ENCODE measurements at places on chromosomes 5 and 9.

GRCh38 chr9:86176468-86176867, 77.1 kb upstream of the GOLM1 start:
- DNase-seq, result no peak

DNA sequence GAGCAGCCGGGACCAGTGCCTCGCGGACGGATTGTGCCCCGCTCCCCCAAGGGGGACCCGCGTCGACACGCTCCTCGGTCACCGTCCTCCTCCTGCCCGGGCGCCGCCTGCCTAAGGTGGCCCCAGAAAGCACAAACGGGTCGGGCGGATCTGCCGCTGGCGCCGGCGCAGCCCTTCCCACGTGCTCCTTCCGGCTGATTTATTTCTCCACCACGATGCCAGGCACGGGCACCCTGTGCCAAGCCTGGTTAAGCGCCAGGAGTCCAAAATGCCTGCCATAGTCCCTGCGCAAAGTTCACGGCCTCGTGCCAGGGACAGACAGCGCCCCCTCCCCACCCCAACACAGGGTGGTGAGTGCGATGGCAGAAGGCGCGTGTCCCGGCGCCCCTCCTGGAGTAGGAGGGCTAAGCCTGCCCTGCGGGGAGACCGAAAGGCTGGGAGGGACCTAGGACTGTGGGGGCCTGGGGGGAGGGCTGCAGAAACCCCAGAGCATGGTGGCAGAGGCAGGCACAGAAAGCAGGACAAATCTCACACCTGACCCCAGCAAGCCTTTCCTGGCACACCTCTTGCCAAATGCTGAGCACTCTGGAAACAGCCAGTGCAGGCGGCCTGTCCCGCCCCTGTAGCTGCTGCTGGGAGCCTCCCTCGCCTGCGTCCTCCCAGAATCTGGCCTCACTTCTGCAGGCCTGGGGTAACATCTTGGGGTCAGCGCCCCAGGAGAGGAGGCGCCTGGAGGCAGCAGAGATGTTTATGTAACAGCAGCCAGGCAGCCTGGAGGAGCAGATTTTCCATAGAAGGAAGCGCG, 1.1 kb upstream of the NOTCH1 start:
- DNase-seq, result peak; percentile 81

- DNase-seq, result no peak
Measured at GRCh38 chr5:173598686-173599085, 17.8 kb downstream of the BOD1 start.

- DNase-seq, result no peak
Measured at GRCh38 chr5:84729326-84729725, 344.6 kb upstream of the EDIL3 start.

DNA sequence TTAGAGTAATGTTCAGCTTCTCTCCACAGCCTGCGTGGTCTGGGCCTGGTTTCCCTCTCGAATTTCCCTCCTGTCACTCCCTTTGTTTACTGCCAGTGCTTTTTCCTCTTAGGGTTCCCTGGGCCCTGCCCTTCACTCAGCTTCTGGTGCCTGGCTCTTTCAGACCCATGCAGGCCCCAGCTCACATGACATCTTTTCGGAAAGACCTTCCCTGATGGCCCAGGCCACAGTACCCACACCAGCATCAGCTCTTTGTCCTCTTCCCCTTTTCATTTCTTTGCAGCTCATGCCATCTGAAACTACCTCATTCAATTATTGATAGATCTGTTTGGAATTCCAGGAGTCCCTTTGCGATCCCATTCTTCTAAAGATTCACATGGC, 68.1 kb upstream of the ABL1 start:
- no peak for DNase-seq

DNA sequence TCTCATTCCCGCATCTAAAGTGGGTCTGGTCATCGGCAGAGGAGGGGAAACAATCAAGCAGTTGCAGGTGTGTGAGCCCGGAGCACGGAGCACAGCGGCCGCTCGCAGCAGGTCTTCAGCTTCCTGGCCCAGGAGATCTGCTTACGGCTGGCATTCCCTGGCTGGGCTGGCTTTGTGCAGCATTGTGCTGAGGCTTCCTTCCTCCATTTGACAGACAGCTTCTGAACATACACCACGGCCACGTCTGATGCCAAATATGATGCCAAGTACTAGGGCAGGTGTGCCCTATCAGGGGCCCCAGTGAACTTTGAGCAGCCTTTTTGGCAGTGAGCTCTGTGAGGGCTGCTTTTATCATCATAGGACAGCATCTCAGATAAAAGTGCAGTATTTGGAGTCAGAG, 37.1 kb downstream of the FUBP3 start:
- no peak for DNase-seq

DNA sequence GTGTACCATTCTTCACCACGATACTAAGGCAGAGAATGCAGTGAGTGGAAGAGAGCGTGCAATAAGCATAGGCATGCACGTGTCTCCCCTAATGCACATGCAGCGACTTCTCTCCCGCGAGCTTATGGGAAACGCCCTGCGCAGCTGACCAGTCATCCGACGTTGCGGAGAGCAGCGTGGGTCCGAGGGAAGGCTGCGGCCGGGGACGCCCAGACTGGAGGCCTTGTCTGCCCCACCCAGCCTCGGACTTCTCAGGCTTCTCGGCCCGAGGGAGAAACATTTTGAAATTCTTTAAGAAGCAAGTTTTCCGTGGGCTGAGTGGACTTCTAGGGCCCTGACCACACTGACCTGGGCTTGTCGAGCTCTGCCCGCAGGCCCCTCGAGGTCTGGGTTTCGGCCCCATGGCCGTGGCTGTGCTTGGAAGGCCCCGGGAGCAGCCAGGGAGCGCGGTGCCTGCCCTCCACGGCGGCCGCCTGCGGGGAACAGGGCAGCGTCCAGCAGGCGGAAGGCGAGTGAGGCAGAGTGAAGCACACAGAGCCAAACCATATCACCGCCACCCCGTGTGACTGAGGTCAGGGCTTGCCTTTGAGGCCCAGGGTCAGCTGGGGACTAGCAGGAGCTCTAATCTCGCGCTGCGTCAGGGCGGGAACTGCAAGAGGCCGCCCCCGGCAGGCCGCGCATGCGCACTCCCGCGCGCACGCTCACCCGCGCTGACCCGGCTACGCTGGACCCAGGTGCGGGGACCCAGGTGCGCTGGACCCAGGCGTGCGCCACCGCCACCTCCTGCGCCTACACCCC, 60.0 kb upstream of the IRX1 start:
- DNase-seq, result no peak

GRCh38 chr9:8769153-8769552, 969.6 kb upstream of the DMAC1 start:
- no peak for DNase-seq

DNA sequence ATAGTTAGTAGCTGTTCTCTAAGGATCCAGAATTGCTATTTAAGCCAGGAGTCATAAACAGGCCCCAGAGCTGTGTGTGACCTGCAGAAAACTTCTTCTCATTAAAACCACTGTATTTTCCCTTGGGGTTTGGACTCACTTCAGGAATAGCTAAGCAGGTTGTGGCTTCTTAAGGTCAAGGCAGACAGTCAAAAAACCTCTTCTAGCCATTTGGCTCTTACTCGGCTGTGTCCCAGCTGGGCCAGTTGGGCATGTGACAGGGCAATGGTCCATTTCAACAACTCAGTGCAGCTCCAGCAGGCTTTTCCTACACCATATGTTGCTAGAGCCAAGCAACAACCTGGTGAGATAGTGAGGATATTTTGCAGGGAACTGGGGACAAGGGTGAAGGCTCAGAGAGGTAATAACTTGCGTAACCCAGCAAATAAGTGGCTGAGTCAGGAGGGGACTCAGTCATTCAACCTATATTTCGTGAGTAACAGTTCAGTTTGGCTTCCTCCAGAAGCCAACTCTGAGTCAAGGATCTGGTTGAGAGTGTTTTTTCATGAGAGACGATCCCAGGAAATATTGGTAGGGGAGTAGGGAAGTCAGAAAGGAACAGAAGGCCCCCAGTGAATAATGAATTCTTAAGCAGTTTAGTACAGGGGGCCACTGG, 115.4 kb upstream of the PPP2R2B start:
- DNase-seq, result no peak

GRCh38 chr9:106620866-106621265, 242.1 kb upstream of the ZNF462 start:
- DNase-seq, result no peak

DNA sequence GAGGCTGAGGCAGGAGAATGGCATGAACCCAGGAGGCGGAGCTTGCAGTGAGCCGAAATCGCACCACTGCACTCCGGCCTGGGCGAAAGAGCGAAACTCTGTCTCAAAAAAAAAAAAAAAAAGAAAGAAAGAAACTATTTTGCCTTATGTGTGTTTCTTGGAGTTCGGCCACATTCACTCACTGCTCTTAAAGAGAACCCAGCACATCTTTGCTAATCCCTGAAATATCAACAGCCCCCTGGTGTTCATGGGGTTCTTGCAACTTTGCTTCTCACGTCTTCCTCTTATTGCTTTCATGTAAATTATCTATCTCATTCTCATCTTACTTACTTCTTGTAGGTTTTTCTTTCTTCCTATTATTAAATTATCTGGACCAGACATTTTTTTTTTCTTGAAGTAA, 126.3 kb upstream of the ASTN2 start:
- no peak for DNase-seq

DNA sequence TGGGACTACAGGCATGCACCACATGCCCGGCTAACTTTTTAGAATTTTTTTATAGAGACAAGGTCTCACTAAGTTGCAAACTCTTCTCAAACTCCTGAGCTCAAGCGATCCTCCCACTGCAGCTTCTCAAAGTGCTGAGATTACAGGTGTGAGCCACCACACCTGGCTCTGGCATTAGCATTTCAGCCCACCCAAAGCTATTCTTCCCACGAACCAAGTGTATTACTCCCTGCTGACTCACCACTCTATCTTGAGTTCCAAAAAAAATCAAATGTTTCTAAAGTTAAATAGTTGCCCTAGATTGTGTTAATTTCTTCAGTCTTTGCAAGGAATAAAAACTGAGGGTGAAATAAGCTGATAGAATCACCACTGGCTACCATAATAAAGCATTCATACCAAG, 205.5 kb downstream of the ARRDC3 start:
- DNase-seq, result no peak

DNA sequence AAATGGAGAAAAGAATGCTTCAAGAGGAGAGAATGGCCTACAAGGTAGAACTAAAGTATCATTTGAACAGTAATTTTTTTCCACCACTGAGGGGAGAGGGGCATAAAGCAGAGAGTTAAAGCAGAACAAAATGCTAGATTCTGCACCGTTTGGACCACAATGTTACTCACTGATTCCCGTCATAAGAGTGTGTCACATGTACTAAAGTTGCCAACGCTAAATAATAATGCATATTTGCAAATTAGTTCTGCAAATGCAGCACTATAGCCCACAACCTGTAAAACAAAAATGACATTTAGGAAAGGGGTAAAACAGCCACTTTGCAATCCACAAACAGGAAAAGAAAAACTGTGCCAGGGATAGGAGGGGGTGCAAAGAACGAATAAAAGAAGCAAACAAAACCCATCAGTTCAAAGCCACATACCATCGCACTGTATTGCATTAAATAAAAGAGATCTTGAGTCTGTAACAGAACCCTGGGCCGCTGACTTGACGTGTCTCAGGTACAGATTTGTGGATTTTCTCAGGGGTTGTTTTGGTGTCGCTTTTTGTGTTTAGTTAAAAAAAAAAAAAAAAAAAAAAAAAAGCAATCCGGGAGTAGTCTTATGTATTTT, 7.7 kb upstream of the NFIB start:
- no peak for DNase-seq

- DNase-seq, result no peak
Measured at GRCh38 chr9:114559830-114560513, 27.6 kb upstream of the ATP6V1G1 start.
